ENCODE measurements at places on chromosomes 13 and 19.

DNA sequence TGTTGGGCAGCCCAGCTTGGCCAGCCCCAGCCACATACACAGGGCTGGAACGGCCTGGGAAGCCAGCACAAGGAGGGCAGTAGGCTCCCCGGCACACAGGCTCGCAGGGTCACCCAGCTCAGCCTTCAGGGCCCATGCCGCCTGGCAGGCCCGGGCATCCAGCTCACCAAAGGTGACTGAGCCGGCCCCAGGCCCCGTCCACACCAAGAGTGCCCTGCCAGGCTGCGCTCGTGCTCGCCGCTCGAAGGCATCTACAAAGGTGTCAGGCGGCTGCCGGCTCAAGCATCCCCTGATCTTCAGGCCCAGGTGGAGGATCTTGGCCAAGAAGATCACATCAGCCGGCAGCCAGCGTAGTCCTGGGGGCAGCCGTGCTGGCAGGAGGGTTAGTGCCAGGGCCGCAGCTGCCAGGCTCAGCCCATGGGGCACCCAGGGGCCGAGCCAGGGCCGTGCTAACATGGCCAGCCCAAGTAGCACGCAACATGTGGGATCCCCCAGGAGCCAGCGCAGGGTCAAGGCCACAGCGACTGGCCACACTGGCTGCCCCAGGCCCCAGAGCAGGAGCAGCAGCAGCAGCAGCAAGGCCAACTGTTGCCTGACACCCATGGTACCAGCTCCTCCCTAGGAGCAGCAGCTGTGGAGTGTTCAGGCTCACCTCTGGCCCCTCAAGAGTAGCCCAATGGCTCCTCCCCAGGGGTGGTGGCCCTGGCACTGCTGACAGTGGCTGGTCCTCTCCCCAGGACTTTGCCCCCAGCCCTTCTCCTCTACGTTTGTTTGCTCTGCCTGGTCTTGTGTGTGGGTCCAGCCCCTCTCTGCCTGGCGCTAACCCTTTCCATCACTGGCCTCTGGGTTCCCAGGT, at the start of gene SLC27A5:
Gene SLC27A5 (minus strand): TSS at position 640 of the 856 bp plus-strand sequence. CDS start 37 bp downstream, at position 603.
- DNase-seq, result no peak

- no peak for DNase-seq
These were observed 11.1 kb downstream of the CKM start for GRCh38 chr19:45311621-45312020.

DNA sequence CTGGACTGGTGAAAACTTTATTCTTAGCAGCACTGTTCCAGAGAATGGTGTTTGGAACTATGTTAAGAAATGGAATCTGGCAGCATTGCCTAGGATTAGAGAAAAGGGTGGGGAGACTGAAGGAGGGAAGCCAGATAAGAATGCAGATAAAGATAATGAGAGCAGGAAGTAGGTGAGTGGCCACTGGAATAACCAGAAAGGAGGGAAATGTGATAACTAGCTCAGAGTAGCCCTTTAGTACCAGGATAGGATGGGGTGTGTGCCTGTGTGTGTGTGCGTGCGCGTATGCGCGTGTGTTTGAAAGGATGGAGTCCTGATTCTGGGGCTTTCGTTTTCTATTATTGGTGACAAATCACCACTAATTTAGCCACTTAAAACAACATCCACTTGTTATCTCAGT, 33.4 kb upstream of the FRY start:
- no peak for DNase-seq

GRCh38 chr13:34720618-34721017, 221.5 kb upstream of the NBEA start:
- DNase-seq, result no peak

GRCh38 chr19:47020132-47020805, 632 bp downstream of the NPAS1 start:
- DNase-seq, result no peak

DNA sequence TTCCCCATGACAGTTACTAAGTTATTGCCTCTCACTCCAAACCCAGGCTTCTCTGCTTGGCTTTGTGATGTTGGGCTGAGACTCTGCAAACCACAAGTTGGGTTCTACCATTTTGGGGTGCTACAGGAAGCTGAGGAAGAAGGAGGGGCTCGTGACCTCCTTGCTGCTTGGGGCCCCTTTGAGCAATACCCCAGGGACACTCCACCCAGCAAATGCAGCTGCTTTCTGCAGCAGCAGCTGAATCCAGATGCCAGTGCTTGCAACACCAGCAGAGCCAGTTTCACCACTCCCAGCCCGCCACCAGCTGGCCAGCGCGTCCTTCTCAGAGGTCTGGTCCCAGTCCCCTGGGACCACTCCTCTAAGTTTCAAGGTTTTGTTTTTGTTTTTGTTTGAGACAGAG, 22.0 kb upstream of the UBAC2 start:
- no peak for DNase-seq

DNA sequence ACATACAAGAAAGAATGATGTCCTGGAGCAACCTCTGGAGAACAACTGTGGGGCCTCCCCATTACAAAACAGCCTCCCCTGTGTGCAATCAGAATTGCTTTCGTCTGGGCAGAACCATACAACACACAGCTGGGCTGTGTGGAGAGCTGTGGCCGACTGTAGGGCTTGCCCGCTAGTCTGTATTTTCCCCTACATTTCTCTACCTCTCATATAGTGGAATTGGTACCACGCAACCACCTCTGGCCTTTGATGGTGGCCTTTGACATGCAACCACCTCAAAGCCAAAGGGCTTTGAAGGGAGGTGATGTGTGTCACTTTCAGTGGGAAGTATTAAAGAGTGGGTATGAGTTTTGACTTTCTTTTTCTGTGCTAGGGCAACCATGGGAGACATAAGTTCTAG, 34.0 kb downstream of the GARRE1 start:
- no peak for DNase-seq

- DNase-seq, result no peak
These were observed at the start of gene MBOAT7 for GRCh38 chr19:54189145-54189734. TSS of gene MBOAT7 (minus strand) at chr19:54189580. CDS start at chr19:54188508, 1,072 bp downstream.

- no peak for DNase-seq
These were observed 6.1 kb upstream of the CLEC4G start for GRCh38 chr19:7738023-7738422.

DNA sequence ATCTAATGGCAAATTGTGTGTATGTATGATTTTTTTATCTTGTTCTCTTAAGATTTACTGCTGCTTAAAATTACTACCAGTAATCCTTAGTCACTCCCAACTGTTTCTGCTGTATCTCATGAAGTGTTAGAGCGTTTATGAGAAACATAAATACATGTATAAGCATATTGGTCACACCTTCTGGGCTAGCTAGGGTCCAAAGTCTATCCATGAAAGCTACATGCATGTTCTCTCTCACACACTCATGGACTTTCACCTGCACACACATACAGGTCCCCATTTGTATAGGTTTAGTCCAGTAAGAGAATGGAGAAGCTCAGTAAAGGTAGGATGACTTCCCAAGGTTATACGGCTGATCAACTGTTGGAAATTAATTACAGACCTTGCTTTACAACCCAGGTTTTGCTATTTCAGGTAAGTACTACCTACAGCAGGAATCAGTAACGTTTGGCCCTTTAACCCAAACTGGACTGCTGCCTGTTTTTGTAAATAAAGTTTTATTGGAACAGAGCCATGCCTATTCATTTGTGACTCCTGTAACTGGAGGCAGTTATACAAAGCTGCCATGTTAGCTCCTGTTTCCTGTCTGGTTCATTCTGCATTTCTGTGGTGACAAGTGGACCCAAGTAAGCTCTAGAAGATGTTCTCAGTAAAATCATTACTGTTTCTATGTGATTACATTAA, 15.3 kb downstream of the METTL21C start:
- DNase-seq, result no peak

DNA sequence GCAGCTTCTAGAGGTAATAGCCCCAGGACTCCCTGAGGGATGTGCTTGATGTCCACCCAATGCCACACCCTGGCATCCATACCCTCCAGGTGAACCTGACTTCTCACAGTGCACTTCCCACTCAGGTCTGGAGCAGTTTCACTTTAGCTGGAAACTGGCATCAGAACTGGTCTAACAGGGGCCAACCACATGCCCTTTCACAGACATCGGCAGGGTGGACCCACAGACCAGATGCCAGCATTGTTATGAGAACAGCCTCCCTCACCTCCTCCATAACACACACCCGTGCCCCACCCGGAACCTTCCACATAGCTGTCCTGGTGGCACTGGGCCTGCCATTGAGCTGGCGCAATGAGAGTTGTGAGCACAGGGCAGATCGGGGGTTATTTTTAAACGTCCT, 77.4 kb upstream of the GPR12 start:
- DNase-seq, result no peak

DNA sequence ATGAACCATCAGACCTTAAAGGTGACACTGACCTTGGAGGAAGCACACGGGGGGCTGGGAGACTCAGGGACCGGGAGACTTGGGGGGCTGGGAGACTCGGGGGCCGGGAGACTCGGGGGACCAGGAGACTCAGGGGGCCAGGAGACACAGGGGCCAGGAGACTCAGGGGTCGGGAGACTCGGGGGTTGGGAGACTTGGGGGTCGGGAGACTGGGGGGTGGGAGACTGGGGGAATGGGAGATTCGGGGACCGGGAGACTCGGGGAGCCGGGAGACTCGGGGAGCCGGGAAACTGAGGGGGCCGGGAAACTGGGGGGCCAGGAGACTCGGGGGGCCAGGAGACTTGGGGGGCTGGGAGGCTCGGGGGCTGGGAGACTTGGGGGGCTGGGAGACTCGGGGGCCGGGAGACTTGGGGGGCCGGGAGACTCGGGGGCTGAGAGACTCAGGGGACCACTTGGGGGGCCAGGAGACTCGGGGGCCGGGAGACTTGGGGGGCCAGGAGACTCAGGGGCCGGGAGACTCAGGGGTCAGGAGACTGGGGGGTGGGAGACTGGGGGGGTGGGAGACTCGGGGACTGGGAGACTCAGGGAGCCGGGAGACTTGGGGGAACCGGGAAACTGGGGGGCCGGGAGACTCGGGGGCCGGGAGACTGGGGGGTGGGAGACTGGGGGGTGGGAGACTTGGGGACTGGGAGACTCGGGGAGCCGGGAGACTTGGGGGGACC, 62.9 kb downstream of the RASA3 start:
- no peak for DNase-seq

DNA sequence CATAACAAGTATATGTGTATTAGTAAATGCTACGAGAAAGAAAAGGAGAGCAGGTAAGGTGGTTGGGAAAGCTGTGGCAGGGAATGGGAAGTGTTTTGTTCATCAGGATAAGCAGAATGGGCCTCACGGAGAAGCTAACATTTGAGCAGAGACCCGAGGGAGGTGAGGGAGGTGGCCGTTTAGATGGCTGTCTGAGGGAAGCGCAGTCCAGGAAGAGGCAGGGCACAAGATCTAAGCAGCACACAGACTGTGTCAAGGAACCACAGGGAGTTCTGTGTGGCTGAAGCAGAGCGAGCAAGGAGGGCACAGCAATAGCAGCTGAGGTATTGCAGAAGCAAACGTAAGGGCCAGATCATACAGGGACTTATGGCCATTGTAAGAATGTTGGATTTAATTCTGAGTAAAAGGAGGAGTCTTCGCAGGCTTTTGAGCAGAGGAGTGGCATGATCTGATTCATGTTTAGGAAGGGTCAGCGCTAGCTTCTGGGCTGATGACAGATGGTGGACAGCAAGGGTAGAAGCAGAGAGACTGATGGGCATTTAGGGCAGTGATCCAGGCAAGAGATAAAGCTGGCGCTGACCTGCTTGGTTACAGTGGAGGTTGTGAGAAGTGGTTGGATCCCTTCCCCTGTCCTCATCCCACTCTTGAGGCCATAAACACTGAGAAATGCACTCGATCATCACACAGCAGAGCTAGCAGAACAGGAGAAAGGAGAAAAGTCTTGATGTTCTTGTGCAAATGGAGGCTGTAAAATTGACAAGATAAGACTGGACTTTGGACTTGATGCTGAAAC, 199.9 kb downstream of the LACC1 start:
- no peak for DNase-seq

DNA sequence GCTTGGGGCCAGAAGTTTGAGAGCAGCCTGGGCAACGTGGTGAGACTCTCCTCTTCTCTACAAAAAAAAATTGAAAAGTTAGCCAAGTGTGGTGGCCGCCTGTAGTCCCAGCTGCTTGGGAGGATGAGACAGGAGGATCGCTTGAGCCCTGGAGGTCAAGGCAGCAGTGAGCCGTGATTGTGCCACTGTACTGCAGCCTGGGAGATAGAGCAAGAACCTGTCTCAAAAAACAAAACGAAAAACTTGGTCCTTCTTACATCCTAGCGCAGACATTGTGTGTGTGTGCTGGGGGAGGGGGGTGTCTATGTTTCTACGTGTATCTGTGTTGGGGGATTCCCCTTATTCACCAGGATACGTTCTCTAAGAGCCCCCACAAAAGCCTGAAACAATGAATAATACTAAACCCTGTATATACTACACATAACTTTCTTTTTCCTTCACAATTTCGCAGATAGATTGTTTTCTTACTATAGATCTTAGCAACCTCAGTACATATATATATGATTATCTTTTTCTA, 7.9 kb downstream of the AXL start:
- no peak for DNase-seq

DNA sequence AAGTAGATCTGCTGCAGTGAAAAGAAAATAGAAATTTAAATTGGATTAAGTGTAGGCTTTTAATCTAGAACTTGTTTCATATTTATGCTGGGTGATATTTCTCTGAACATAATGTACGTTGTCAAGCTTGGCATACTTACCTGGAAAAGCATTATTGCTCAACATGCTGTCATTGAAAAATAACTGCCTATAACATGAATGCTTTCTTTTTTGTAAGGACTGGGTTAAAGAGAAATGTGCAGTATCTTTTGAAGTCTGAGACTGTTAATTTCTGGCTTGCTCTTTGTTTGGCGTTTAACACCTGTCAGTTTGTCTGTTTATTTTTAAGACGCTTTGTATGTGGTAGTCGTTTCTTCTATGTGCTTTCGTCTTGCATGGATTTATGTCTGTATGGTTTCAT, 175.2 kb downstream of the LMO7 start:
- DNase-seq, result no peak

- no peak for DNase-seq
These were observed 1635.8 kb downstream of the PCDH9 start for GRCh38 chr13:65594298-65594781.

DNA sequence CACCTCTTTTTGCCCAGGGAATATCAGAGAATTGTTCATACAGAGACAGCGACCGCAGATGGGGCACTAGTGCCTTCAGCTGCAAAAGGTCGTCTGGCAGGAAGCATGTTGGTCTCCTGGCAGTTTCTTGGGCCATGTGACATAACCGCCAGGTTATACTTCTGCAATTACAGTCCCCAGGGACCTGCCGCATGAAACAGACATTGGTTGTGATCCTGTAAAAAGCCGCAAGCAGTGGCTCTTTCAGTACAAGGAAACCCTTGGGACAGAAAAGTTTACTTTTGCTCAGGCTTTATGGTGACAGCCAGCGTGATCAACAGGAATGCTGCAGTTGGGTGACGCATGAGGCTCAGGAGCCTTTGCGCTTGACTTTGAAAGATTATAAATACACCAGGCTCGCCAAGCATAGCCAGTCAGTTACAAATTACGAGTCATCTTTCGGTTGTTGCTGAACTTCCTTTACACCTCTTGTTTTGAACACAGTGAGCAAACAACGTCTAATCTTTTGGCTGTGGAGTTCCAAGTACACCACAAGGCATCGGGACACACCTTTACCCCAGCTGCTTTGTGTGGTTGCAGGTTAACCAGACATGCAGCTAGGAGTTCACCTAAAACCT, 50.5 kb upstream of the UBE2L5 start:
- DNase-seq, result no peak
